NCI-H69 (cell line): ENCODE measurements at places on chromosomes 6 and 20.

GRCh38 chr20:46358346-46359058 is 47.9 kb downstream of the ELMO2 start:
- DNase-seq: no peak

DNA sequence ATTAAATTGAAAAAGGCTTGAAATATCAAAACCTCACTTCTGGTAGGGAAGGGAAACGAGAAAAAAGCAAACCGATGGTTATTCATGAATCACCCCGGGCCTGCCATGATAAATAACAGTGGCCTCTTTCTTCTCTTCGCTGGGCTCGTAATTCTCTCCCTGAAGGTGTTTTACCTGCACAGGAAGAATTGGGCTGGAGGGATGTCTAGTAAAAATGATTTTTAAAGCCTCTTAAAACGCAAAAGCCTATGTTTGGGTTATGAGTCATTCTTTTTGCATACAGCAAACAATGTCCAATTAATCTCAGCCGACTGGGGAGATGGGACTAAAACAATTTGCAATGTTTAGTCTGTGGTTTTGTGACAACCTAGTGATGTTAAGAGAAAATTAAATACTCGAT is 16.8 kb downstream of the LINC00237 start:
- peak; percentile 48 for DNase-seq

DNA sequence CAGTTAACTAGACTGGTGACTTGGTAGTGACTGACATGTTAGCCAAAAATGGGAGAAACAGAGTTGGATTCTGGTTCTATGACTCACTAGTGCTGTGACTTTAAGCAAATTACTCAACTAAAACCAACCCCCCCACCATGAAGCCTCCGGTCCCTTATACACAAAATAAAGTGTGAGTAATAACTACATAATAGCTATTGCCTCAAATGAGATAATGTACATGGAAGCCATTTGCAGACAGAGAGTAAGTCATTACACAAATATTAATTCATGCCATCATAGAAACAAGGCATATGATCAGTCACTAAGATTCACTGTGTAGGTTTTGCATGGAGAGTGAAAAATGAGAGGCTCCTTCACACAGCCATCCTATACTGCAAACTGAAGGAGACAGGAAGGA is 111.9 kb downstream of the HIVEP2 start:
- DNase-seq: no peak

DNA sequence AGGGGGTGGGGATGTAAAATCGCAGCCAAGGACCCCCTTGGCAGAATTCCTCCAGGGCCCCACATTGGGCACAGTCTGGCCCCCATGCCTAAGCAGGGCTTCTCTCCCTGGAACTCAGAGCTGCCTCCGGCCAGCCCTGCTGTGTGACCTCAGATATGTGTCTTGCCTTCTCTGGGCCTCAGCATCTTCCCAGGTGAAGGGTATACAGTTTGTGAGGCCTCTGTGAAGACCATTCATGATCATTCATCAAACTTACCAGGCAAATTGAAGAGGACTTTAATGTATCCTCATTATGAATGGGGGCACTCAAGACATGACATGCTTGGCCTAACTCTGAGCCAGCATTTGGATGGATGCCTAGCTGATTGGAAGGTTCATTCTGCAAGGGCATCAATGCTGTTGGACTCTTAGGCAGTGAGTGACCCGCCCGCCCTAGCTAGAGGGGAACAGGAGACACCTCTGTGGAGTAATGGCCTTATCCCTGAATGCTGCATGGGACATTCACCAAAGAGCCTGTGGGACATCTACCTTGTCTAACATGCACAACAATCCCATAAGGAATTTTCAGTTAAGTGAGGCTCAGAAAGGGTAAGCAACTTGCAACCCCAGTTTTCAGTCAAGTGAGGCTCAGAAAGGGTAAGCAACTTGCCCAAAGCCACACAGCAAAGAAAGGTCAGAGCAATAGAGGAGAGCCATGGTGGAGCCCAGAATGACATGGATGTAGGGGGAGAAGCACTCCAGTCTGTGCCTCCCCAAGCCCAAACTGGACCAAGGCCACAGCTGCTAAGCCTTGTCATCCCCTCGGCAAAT is 535 bp downstream of the CCN5 start:
- no peak for DNase-seq

GRCh38 chr6:84583784-84584183 is 180.6 kb downstream of the TBX18 start:
- DNase-seq: no peak

GRCh38 chr6:158003910-158004700 is 22.4 kb downstream of the SYNJ2 start:
- DNase-seq: no peak

DNA sequence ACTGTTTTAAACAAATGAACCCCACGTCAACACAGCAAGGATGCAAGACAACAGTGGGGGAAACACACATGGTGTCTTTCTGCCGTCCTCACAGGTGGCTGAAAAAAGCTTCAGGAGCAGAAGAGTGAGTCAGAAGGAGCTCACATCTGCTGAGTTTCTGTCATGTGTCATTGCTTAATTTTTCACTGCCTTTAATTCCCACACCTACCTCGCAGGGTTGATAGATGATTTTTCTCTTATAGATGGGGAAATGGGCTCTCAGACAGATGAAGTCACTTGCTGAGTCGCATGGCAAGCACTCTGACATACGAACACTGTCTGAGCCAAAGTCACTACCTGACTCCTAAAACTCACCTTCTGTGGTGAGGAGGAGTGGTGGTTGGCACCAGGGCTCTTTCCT is 28.3 kb upstream of the CARMIL1 start:
- peak; percentile 88 for DNase-seq

GRCh38 chr20:44742304-44743079 is 3.2 kb upstream of the KCNK15 start:
- no peak for DNase-seq

DNA sequence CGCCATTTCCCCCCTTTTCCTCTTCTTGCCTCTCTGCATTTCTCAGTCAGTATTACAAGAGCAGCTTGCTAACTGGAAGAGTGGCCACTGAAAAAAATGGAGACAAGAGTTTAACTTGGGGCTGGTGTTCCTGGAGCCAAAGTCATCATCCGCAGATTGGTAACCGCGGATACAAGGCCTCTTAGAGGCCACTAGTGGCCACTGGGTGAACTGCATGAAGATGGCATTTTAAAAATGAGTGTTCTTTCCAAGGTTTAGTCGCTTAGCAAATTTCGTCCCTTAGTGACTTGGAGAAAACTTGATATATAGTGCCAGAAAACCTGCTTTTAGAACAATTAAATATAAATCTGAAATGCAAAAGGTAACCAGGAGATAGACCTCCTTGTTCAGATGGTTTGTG is 4.8 kb downstream of the F13A1 start:
- peak; percentile 40 for DNase-seq

DNA sequence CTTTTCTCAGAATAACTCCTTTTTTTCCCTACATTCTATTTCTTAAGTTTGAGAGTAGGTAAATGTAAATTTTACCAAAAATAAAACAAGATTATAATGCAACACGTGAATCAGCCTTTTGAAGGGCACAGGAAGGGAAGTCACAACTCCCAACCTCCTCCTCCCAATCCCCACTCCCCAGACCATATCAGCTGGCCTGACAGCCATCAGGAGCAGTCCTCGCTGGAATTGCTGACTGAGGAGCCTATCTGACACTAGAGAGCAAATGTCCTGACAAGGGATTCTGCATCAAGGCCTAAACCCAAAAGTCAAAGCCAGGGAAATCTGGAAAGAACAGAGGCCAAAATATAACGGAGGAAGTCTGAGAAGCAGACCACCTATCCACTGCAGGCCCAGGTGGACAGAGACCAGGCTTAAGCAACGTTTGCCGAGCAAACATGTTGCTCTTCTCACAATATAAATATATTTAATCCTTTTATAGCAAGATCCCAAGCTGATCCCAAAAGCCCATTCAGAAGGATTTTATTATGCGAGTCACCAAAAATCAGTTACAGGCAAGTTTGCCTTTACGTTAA is 2.5 kb downstream of the RRAGD start:
- peak; percentile 42 for DNase-seq

- no peak for DNase-seq
Observed at GRCh38 chr20:1934721-1935573, 39.7 kb downstream of the SIRPA start.

DNA sequence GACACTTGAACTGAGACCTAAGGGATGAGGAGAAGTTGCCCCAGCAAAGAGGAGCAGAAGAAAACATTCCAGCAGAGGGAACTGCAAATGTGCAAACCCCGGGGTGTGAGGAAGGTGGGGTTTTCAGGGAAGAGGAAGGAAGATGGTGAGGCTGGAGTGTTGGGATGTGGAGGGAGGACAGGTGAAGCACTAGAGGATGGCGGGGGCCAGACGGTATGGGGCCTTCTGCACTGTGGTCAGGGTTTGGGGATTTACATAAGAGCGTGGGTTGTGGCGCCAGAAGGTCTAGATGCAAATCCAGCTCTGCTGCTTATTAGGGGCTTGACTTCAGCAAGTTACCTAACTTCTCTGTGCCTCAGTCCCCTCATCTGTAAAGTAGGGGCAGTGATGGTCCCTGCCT is 16.0 kb downstream of the DLGAP4 start:
- no peak for DNase-seq

DNA sequence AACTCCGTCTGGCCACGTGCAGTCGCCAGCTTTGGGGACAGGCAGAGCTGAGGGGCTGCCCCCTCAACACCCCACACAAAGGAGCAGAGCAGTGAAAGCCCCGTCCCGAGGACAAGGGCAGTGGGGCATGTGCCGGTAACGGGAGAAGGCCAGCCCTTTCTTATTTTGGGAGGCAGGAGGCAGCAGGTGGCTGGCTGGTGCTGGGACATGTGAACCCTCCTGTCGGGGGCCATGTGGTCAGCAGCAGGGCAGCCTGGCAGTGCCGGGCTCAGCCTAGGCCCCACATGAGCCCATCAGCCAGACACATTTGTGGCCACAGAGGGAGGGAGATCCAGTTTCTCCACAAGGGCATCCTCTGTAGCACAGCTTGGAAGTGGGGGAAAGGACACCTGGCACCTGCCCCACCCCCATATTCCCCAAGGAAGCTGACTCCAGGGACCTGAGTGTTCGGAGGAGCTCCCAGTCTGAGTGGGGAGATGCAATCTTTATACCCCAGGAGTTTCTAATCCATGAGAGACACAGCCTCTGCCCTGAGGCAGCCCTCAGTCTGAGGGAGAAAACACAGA is 137.6 kb downstream of the MRPL14 start:
- DNase-seq: peak; percentile 68

GRCh38 chr6:100573166-100573565 is 108.4 kb upstream of the SIM1 start:
- DNase-seq: peak; percentile 63

DNA sequence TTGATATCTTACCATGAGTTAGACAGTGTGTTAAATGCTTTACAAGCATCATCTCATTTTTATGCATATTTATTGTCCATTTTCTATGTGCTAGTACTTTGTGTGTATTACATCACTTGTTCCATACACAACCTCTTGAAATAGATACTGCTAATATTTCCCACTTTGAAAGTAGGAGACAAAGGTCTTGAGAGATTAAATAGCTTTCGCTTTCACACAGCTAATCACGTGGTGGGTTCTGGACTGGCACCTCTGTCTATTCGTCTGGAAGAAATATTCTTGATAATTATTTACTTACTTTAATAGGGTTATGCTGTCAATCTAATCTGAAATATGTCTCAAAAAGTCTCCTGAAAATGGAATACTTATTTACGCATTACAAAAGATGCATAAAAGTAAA is 30.2 kb downstream of the EPHA7 start:
- DNase-seq: peak; percentile 70

GRCh38 chr20:43385914-43386313 is 71.8 kb upstream of the SRSF6 start:
- no peak for DNase-seq

- no peak for DNase-seq
Observed at GRCh38 chr20:11056414-11056813, 382.6 kb upstream of the JAG1 start.

DNA sequence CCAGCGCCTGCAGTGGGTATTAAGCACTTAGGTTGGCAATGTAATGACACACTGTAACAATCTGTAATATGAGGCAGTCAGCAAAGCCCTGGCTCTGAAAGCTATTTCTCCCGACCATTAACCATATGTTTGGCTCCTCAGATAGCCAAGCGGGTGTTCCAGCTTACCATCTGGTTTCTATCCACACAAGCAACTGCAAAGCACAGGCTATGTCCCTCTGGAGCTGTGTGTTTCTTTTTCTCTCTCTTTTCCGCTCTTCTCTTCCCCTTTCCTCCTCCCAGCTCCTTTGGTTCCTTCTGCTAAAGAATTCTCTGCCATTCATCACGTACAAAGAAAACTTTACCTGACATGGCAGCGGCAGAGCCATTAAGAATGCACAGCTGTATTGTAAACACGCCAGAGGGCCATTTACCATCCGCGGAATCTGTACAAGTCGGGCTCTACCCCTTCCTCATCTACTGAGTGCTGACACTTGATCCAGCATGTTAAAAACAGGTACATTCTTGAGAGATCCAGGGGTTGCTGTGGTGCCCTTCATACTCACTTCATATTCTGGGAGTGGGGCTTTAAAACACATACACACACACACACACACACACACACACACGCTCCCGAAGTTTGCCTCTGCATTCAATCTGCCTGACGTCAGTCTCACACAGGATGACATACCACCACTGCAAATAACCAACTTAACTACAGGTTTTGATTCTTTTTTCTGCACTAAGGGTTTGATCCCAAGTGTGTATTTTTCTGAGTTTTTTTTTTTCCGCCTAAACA is 77.2 kb downstream of the BACH2 start:
- peak; percentile 91 for DNase-seq

DNA sequence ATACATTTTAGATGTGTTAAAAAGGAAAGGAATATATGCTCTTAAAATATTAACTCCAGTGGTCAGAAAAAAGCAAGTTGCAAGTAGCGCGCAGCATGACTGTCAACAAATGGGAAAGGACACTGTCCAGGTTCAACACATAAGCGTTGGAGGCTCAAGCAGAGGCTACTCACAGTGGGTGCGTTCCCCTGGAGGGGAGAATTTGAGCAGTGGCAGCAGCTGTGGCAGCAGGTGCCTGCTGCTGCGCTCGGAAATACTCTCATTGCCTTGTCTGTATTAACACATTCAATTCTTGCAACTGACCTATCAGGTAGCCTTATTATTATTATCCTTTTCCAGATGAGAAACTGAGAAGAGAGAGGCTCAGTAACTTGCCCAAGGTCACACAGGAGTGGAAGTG is 21.9 kb upstream of the CCN6 start:
- DNase-seq: peak; percentile 42

- no peak for DNase-seq
Observed at GRCh38 chr6:84361372-84362192, 134.1 kb upstream of the CEP162 start.

DNA sequence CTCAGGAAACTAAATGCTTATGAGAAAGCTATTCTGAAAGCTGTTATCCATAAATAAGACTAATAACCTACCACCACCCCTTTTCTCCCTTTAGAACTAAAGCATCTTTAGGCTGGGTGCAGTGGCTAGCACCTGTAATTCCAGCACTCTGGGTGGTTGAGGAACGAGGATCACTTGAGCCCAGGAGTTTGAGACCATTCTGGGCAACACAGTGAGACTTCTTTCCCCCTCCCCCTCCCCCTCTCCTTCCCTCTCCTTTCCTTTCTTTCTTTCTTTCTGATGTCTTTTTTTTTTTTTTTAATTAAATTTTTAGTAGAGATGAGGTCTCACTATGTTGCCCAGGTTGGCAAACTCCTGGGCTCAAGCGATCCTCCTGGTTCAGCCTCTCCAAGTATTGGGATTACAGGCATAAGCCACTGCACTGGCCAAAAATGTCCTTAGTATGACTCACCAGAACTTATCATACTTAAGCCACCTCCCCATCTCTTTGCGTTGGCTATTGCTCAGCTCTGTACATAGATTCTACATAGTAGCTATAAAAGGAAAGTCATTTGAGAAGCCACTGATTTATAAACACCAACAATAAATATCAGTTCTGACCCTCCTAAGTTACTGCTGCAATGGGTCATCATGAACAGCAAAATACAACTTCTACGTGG is 54.8 kb upstream of the SPDEF start:
- DNase-seq: no peak

- peak; percentile 7 for DNase-seq
Observed at GRCh38 chr20:19699180-19699971, 58.7 kb upstream of the RIN2 start.
